ENCODE measurements at places on chromosomes 11 and 22.
A peak's percentile ranks its signal among the peaks of the same experiment; 100 is the strongest.

DNA sequence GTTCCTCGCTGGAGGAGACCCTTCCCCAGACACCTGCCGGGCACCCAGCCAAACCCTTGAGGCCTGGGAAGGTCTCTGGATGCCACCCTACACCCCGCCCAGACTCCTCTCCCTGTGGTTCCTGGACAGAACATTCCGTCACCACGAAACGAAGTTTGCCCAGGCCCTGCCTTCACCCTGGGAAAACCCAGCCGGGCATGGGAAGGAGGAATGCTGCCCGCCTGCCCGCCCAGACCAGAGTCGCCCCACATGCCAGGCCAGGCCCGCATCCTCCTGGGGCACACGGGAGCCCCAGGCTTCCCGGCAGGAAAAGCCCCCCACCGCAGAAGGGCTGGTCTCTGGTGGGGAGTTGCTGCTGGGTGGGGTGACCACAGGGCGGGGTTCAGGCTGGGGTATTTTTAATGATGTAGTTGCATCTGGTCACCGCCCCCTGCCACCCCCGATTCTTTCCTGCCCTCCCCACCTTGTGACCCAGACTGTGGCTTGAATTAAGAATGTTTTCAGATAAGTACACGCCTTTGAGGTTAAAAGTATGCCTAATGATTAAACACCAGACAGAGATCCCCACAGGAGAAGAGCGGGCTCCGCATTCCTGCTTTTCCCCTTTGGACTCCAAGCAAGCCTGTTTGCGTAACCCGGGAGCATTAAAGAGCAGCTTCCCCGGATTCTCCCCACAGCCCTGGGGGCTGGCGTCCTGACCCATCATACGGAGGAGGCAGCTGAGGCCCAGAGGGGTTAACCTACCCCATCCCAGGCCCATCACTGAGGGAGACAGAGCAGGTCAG is 44.6 kb upstream of the PPARA start:
- DNase-seq = no peak

GRCh38 chr11:60316317-60316716 is 10.7 kb upstream of the MS4A6E start:
- no peak for DNase-seq

- no peak for DNase-seq
These were observed 60.2 kb downstream of the LRP5 start for GRCh38 chr11:68372625-68373024.

GRCh38 chr22:39617342-39617741 is 46.8 kb downstream of the CACNA1I start:
- no peak for DNase-seq

DNA sequence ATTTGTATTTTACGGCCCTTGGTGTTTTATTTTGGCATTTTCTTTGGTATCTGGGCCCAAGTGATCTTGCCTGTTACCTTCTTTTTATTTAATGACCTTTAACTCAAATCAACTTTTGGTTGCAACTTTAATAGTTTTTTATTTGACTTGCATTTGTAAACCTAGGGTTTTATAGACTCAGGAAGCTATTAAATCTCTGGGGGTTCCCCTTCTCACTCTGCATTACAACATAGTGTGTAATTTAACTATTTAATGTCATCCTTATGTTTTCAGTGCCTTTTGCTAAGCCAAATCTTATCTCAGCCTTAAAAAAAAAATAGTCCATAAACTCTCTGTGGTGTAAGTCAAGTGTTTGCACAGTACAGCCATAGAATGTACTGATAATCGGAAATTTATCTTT is 3.4 kb downstream of the FJX1 start:
- no peak for DNase-seq

DNA sequence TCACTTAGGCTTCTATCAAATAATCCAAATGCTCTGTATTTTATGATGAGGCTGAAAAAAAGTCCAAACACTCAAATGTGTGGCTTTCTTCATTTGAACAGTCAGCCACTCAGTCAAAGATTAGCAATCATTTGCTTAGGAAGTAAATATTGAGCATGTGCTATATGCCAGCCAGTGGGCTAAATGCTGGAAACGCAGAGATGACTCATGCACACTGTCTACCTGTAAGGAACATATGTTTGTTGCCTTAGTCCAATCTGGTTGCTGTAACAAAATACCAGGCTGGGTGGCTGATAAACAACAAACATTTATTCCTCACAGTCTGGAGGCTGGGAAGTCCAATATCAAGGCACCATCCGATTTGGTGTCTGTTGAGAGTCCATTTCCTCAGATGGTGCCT is 617.3 kb downstream of the NTM start:
- DNase-seq = no peak

DNA sequence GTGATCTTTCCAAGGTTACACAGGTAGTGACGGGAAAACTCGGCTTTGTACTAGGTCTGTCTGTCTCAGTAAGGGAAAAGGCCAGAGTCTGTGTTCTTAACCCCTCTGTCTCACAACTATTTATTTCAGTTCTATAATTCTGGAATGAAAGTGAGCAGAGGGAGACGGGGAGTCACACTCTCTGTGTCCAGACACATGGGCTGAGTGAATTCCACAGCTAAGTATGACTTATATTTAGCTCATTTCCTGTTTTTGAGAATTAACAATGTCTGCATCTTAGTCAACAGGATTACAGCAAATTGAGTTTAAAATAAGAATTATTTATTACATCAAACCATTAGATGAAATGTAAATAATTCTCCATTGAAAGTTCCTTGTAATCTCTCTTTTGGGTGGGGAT is 62.5 kb upstream of the OR4B1 start:
- DNase-seq = no peak

DNA sequence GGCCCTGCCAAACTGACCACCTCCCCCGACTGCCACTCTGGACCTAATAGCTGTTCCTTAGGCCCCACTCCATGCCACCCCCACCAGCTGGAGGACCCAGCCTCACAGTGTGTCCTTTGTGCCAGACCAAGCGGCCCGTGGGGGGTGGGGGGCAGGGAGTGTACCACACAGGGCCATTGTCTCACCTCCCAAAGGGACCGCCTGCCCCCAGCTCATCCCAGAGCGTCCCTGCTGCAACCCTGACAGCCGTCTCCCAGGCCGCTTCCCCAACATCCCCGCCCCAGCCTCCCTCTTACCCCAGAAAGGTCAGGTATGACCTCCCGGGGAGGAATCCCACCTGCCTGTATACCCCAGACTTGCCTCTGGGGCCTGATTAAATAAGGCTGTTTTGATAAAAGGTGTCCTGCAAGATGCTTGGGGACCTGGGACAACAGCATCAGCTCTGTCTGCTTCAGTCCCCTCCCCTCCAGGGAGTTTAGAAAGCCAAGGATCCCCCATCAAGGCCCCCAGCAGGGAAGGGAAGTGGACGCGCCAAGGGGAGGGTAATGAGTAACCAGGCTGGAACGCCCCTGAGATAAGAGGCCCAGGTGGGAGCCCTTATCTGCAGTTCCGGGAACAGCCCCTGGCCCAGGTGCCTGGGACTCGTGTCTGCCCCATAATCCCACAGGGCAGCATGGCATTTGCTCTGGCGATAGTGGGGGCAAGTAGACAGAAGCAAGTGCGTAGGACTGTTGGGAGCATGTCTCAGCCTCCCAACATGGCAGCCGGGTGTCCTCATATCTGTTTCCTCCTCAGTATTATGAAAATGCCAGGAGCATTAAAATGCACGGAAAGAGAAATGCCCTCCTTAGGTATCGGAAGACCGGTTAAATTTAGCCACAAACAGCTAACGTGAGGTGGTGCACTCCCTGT is 9.0 kb downstream of the CDC42EP1 start:
- DNase-seq = no peak

GRCh38 chr11:78427615-78428265 is 10.1 kb upstream of the GAB2 start:
- DNase-seq = no peak

GRCh38 chr22:22968366-22968765 is 80.8 kb downstream of the IGLL5 start:
- DNase-seq = no peak

DNA sequence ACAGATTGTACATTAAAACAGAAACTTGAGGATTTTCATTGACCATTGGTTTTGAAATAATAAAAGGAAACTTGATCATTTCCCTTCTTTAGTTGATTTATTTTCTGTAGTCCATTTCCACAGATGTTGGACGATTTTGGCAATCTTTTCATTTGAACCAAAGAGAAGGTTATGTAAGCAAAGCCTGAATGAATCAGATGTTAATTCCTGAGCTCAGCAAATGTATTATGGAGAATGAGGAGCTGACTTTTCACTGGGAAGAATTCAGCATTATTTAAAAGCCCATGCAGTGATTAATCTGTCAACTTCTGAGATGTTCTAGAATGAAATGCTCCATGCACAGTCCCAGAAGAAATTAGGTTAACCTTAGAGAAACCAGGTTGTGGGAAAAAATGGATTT is 29.0 kb downstream of the ELMOD1 start:
- no peak for DNase-seq

DNA sequence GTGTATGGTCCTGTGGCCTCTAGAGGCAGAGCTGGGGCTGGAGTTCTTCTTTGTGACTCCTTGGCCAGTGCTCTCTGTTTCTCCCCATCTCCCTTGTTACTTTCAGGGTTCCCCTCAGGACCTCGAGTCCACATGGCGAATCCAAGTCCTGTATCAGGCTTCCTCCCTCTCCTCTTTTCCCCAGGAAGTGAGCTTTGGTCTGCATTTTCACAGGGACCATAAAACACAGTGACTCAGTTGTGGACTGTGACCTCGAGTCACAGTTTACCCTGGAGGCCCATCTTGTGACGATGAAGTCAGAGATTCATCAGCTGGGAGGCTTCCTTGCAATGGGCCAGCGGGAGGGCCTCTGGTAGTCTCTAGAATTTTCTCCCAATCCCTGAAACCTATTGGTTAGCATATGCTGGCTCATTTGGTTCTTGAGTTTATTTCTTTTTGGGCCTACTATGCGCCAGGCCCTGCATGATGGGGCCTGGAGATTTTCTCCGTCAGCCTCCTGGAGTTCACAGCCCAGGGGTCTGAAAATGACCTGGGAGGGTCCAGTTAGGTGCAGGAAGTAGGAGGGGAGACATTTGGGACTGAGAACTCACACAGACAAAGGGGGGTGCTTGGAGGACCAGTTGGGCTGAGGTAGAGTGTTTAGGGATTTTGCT is 100.8 kb downstream of the KIAA1671 start:
- DNase-seq = no peak

GRCh38 chr11:125514336-125515101 is 18.5 kb upstream of the FEZ1 start:
- peak; percentile 40 for DNase-seq

- DNase-seq = no peak
These were observed 753.1 kb upstream of the ARHGAP42 start for GRCh38 chr11:99934008-99934407.

- DNase-seq = no peak
These were observed 106.9 kb downstream of the ZBTB16 start for GRCh38 chr11:114166362-114166761.

DNA sequence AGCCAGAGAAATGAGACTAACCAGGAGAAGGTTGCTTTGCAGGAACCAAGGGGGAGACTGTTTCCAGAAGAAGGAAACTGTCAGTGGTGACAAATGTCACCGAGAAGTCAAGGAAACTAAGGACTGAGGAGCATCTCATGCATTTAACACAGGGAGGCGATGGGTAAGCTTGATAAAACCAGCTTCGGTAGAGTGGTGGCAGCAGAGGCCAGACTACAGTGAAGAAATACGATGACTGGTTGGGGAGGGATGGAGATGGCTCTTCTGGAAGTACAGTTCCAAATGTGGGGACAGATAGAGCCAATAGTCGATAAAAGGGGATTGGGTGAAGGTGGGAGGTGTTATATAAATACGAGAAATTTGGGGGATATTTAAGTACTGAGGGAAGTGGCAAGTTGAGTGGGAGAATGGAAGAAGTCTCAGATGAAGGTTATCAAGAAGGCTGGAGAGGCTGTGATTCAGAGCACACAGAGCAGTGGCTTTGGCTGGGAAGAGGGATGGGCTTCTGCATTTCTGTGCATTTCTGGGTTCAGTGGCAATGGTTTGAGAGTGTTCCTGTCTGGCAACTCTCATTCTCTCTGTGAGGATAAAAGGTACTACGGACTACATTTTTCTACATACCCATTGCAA is 29.2 kb downstream of the SC5D start:
- DNase-seq = peak; percentile 87

DNA sequence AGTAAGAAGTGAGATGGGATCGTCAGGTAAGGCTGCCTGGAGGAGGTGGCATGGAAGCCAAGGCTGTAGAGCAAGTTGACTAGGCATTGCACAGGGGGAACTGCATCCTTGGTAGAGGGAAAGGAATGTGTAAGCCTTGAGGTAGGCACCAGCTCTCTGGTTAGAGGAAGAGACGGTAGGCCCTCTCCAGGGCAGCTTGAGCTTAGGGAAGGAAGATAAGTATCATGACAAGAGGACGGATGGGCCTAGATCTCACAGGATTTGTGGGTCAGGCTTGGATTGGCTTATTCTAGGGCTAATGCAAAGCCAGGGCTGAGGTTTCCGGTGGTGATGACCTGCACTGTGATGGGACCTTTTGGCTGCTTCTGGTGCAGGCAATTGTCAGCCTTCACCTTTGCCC is 1035.8 kb downstream of the TBC1D22A start:
- no peak for DNase-seq

DNA sequence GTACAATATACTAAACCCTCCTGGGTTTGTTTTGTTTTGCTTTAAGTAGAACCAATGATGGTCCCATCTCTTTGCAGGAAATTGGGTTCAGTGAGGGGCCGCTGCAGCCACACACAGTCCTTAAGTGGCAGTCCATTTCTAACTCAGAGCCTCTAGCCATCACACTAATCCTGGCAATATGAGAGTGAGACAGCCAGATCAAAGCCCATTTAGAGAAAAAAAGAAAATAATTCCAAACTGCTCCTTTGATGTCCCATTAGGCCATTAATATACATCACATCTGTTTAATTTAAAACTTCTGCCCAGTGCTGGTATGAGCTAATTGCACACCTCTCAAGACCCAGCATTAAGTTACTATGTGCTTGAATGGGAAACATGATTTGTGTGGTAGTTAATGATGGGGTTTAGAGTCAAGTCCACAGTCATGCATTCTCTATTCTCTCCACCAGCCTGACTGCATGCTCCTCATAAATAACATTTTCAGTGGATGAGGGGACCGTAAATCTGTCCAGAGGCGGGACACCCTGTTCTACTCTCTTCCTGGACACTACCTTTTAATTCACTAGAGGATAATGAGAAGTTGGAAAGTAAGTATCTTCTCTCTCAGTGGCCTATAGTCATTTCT is 53.8 kb upstream of the BIRC3 start:
- no peak for DNase-seq

DNA sequence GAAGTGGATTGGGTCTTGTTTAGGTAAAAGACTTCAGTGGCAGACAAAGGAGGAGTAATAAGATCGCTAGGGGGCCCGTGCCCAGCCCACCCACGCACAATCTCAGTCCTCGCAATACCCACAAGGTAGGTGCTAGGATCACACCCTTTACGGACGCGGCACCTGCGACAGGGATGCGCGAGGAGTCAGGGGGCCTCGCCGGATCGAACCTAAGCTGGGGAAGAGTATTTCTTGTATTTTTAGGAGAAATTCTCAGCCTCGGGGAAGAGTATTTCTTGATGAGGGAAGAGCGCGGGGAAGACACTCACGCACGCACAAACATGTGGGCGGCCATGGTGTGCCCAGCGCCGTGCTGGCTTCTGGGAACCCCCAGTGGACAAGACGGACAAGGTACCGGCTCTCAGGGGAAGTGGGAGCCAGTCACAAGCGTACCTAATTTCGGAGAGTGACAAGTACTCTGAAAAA is 745 bp upstream of the FAM118A start:
- no peak for DNase-seq

- peak; percentile 90 for DNase-seq
These were observed at the start of gene MADD for GRCh38 chr11:47269829-47270305. MADD (plus strand) TSS chr11:47270133.
